ENCODE measurements at places on chromosomes 1 and 21. TPM values are rescaled to one million over a fixed set of nuclear protein-coding genes. Genes with fewer than 3 reads are reported as not detected.

Gene EYA3
- total RNA-seq = 30.7 TPM

Gene DYRK3
- total RNA-seq = 24.0 TPM

Gene RIPK4
- 16.0 TPM for total RNA-seq

Gene NEK2
- total RNA-seq = 48.8 TPM

Gene EFNA1
- 1.0 TPM for total RNA-seq

Gene MMEL1
- not detected for total RNA-seq

Gene CYP4X1
- not detected for total RNA-seq

Gene PLXNA2
- total RNA-seq = not detected

Gene MLLT11
- total RNA-seq = 108 TPM

Gene FHAD1
- 2.0 TPM for total RNA-seq

GRCh38 chr1:15425521-15425920 lies 12.7 kb upstream of the CTRC start:
- no peak for DNase-seq

DNA sequence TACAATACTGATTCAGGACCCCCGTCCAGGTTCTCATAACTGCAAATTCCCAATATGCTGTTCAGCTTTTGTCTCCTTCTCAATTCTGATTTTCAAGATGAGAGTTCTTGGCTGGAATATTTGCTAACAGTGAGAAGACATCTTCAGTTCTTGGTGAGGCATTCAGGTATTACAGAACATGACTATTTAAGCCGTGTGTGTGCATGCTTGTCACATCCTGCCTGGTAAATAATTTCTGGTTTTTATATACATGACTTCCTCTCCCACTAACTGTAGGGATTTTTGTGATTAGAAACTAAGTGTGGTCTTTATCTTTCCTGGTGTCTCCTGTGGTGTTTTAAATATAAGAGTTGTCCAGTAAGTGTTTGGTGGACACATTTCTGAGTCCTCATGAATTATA lies 10.2 kb upstream of the SLC19A2 start:
- no peak for DNase-seq

GRCh38 chr1:41562328-41562727 lies 77.8 kb upstream of the EDN2 start:
- DNase-seq = no peak

DNA sequence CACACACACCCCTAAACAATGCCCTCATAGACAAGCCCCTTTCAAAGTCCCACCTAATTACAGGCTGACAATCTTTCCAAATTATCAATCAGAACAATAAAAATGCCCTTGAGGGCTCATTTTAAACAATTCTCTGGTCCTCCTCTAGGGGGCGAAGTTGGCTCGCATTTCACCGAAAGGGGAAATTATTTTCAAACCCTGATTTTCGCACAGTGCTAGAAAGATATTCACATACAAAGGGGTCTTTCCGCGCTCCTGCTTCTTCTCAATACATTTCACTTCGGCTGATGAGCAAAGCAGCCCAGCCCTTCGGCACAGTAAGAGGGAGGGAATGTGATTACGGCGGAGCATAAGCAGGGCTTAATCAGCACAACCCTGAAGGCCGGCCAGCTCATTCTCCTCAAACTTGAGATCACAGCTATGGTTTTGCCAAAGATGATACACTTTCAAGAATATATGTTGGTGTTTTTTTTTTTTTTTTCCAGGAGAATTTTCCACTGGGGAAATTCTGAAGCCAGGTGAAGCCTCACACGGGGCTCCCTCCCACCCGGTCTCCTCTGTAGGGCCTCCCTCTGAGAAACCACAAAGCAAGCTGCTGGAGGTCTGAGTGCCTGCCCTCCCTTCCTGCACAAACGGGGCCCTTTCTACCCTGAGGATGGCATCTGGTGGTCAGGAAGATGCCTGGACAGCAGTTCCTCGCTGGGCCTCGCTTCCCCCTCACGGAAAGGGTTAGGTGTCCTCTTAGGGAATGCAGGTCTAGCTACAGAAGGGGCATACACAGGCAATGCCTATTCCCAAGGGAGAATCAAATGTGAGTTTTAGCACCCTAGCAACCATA lies 66.9 kb downstream of the GNG12 start:
- DNase-seq = peak; percentile 75

DNA sequence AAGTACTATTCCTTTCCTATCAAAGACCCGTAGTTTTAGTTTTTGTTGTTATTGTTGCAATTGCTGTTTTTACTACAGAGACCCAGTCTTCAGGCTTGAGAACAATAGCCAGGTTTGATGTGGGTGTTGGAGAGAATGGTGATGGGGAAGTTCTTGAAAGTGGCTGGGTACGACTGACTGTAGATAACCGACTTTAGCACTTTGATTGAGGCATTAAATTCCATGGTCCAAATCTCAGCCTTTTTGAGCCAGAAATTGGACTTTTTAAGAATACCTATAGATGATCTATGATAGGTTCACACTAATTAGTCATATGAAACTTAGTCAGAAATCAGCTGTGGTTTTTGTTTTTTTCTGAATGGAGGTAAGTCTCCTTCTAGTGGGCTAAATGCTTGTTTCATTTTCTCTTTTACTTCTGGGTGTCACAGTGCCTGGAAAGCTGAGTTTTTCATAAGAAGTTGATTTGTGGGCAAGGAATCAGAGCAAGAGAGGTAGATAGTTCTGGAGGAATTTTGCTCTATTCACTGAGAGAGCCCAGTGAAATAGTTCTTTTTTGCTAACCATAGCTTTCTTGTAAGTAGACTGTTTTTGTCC lies 2.8 kb downstream of the PPIH start:
- no peak for DNase-seq

- DNase-seq = no peak
Measured at GRCh38 chr1:45552331-45552730, 1.7 kb downstream of the AKR1A1 start.

DNA sequence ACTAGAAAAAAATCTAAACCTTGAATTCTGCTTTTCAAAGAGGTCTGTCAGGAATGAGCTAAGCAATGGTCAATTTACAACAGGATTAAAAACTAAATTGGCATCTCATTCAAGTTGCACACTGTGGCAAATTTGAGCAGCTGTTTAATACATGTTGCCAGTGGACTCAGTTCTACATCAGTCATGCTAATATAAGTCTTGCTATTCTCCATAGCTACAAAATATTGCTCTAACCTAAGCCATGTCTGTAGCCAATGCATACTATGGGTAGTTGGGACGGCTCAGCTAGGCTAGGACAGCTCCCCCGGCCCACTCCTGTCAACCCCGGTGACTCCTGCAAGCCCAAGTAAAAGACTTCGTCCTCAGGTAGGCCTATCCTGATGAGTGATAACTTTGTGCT lies 10.9 kb upstream of the VAV3 start:
- no peak for DNase-seq

- no peak for DNase-seq
Measured at GRCh38 chr1:116508984-116509980, 61.5 kb downstream of the CD58 start.

GRCh38 chr1:39116860-39117728 lies 87.4 kb upstream of the MACF1 start:
- DNase-seq = no peak

- no peak for DNase-seq
Measured at GRCh38 chr21:22200378-22201092, 1202.3 kb downstream of the NCAM2 start.

DNA sequence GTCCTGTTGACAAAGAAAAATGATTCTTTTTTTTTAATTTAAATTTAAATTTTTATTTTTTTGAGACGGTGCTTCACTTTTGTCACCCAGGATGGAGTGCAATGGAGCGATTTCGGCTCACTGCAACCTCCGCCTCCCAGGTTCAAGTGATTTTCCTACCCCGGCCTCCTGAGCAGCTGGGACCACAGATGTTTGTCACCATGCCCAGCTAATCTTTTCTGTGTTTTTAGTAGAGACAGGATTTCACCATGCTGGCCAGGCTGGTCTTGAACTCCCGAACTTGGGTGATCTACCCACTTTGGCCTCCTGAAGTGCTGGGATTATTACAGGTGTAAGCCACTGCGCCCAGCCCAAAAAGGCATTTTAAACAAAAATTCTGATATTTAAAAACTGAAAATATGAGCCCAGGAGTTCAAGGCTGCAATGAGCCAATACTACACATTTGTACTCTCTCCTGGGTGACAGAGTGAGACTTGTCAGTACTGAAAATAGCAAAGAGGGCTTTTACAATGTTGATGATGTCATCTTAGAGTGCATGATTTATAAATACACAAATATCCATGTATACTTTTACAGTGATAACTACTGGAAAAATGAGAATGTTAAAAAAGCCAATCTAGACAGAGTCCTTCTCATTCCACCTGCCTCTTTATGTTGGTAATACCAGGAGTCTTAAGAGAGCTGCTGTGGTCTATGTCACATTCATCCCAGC lies 56.0 kb upstream of the STUM start:
- DNase-seq = no peak

DNA sequence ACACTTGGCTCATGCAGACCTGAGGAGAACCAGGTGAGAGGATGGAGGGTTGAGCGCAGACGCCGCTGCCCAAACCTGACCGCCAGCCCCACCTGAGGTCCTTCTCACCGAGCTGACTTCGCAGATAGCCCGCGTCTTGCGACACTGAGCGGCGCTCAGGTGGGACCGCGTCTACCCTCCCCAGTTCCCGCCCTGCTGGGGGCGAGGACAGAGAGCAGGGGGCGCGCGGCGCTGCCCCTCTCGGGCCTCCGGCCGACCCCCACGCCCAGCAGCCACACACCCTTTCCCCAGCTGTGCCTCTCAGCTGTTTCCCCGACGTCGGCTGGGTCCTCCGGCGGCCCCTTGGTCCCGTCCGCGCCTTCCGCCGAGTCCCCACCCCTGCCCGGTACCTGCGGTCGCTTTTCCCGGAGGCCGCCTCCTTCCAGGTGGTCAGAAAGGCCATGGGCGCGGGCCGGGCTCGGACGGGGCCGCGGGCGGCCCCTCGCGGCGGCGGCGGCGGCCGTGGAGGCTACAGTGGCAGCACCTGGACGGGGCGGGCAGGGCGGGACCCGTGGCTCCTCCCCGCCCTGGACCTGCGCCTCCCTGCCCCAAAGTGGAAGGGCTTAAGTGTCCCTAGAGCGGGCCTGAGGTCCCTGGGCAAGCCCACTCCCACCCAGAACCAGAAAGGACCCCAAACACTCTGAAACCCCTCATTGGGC lies 14.4 kb upstream of the TTC39A start:
- DNase-seq = no peak

GRCh38 chr1:153072806-153073726 lies 1.7 kb upstream of the SPRR2B start:
- DNase-seq = no peak

DNA sequence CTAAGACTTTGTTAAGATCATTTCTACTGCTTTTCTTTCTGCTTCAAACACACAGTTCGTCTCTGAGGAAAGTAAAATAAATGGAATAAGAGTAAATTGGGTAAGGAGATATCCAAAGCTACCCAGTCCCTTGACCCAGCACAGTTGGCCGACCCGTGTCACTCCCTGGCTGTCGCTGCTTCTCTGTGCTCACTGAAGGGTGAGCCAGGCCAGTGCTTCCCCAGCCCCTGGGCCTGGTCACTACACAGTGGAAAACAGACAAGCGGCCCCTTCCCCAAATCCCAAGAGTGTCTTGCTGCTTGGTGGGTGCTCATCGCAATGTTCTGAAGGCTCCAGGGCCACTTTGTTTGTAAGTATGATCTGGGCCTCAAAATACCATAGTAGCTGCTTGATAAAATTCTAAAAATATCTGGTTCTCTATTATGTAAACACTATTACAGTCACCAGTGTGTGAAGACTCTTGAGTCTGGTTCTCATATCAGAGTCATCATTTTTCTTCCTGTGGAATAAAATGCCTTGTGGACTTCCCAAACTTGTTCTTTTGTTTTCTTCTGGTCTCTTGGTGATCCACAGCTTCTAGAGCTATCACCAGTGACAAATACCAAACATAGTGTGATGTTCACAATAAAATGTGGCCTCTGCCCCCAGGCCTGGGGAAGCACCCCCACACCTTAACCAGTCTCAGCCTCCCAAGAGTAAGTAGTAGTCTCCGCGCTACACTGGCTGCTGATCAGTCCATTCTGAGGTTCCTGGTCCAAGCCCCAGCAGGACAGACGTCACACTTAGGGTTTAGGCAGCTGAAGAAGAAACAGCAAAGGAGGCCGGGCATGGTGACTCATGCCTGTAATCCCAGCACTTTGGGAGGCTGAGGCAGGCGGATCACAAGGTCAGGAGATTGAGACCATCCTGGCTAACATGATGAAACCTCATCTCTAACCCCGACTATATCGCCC lies 106.2 kb downstream of the DHRS3 start:
- no peak for DNase-seq

GRCh38 chr1:27572679-27573426 lies 31.1 kb downstream of the AHDC1 start:
- DNase-seq = no peak

DNA sequence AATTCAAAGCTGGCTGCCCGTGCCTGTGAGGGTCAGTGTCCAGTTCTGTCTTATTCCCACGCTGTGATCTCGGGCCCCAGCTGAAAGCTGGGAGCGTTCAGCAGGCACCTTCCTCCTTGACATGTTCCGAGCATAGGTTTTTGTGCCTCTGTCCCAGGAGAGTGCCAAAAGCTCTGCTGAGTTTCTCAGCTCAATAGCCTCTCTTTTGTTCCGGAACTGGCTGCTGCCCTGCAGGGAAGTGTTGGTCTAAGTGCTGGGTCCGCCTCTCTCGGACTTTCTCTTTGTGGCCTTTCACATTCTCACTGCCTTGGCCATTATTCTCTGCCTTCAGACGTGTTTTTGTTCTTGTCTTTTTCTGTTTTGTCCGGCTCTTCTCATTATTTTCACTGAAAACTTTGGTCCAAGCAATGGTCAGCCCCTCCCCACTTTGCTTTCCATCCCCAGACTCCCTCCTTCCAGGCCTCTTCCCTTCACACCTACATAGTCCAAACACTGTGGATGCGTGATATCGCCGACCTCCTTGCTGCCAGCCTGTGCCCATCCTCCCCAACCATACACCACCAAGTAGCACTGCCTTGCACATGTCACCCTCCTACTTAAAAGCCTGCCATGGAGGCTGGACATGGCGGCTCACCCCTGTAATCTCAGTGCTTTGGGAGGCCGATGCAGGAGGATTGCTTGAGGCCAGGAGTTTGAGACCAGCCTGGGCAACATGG lies 233.8 kb downstream of the RHOU start:
- no peak for DNase-seq

DNA sequence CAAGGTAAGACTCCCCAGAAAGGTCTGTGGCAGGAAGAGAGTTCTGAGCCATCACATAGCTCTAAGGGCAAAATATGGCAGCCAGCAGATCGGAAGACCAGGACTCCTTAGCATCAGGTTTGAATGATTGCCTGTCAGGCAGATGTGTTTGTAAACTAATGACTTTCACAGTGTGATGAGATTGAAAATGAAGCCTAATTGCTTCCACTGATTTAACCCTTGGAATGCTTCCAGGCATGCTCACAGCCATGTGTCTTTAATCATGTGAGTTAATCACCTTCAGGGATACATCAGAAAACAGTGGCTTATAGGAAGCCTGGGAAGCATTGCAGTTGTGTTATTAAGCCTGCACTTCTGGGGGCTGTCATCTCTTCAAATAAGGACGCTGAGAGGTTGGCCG lies 82.8 kb downstream of the LRRC53 start:
- peak; percentile 2 for DNase-seq

GRCh38 chr1:157249326-157249725 lies 111.1 kb upstream of the ETV3 start:
- DNase-seq = no peak

DNA sequence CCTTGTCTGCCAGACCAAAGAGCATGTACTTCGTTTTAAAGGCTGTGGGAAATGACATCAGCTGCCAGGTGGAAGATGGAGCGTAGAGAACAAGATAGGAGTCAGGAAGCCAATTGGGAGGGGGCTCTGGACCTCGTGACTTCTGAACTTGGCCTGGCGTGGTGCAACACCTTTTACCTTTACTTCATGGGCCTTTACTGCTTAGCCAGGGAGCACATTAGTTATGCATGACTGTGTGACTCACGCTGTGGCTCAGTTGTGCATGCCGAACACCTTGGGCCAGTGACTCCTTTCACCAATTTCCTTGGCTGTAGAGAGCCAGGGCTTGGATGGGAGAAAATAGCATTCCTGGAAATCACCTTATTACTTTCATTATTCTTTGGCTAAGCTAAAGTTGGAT lies 7.2 kb downstream of the XCL1 start:
- no peak for DNase-seq
